Activated CD4-positive, alpha-beta T cell treated with anti-CD3 and anti-CD28 coated beads, Interleukin-2, amount 50 U/mL, for 48 hours (primary cell): ENCODE measurements at places on chromosomes 16 and 17.

DNA sequence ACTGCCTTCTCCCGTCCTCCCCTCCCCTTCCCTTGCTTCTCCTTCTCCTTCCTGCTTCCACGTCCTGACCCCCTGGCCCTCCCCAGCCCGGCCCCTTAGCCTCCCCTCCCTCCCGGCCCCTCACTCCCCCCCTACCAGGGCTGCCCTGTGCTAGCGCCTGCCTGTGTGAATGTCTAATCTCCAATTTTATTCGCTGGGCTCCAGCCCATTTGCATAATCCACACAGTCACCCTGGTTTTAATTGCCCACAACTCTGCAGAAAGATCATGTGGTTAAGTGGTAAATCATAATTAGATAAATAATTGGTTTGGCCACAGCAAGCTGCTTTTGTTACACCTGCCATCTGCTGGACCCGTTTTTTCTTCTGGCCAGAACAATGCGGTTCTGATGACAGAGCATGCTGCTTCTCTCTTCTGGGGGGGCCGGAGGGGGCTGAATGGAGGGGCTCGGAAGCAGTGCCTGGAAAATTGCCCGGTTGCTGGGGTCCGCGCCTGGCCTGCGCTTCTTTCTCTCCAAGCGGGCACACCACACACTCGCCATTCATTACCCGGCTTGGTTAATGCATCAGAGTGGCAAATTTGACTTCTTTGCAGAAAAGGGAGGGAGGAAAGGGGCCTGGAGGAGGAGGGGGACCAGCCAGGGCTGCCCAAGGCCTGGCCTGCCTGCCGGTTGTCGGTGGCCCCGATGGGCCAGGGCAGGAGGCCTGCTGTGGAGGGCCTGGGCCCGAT, 19.5 kb upstream of the GSE1 start:
- DNase-seq: no peak

- DNase-seq: no peak
Measured at GRCh38 chr17:81073967-81074839, 39.3 kb downstream of the BAIAP2 start.

DNA sequence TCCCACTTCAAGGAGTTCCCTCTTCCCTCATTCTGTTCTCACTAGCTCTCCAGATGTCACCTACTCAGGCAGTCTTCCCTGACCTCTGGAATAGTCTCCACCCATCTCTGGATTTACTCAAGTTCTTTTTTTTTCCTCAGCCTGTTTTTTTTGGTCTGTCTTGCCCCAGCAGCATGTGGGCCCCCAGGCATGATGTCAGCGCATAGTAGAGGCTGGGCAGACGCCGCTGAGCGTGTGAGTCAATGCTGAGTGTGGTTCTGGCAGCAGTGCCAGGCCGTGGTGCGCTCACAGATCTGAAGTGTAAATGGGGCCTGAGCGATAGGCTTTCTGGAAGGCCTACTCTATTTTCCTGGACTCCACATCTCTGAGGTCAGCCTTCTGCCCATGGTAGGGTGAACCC, 2.7 kb upstream of the KCNJ18 start:
- no peak for DNase-seq

- DNase-seq: no peak
Measured at GRCh38 chr17:69320210-69320907, 6.6 kb downstream of the ABCA5 start.

- peak; percentile 40 for DNase-seq
Measured at GRCh38 chr17:35087731-35088355, 24.3 kb upstream of the RFFL start.

DNA sequence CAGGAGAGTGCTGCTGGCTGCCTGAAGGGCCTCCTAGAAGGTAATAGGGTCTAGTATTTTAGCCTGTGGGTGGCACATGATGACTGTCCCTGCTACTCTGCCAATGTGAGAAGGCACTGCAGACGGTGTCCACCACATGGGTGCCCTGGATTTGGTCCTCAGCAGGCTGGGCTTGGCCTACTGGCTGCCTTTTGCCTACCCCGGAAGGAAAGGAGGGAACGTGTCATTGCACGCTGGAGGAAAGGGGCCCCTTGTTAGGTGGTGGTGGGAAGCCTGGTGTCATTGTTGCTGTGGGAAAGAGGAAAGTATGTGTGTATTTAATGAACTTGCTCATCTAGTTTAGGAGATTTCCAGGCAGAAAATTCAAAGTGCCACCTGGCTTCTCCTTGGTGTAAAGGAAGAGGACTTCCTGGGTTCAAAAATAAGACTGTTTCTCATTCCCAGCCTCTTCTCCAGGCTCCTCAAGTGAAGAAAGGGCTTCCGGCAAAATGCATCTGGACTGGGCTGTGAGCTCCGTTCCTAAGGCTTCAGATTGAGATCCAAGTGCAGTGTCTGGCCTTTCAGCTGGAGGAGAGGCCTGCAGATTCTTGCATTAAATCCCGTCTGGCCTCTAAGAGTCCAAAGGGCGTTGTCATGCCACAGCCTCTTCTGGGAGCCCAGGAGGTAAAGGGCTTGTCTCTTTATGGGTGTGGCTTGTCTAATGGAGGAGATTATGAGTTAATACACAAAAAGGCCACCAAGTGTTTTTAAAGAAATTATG, 55.1 kb downstream of the RPTOR start:
- peak; percentile 28 for DNase-seq

DNA sequence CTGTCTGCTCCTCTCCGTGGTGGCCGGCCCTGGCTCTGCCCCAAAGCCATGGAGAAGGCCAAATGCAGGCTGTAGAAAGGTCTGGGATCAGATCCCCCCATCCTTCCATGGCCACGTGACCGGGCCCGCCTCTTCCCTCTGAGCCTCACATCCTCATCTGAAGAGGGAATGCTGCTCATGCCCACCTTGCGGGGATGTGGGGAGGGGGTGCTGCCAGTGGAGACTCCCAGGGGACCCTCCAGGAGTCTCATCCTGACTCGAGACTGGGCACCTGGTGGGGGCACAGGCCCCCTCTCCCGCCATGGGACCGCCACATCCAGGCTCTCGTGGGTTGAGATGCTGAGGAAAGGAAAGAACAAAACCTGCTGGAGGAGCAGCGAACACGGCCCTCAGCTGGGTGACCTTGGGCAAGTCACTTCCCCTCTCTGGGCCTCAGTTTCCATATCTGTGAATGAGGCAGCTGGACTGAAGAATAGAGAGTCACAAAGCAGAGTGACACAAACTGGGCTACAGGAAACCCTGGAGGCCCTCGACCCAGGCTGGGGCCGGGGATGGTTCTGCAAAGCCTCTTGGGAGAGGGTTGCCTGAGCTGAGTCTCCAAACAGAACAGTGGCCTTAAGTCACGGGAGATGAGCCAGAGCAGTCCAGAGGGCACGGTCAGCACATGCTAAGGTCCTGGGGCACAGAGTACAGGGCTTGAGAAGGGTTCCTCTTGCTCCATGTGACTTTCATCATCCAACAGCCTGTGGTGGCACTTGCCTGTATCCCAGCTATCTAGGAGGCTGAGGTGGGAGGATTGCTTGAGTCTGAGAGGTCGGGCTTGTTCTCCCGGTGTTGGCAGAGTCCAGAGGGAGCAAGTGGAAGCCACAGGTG, 30.1 kb downstream of the SOCS1 start:
- DNase-seq: no peak

DNA sequence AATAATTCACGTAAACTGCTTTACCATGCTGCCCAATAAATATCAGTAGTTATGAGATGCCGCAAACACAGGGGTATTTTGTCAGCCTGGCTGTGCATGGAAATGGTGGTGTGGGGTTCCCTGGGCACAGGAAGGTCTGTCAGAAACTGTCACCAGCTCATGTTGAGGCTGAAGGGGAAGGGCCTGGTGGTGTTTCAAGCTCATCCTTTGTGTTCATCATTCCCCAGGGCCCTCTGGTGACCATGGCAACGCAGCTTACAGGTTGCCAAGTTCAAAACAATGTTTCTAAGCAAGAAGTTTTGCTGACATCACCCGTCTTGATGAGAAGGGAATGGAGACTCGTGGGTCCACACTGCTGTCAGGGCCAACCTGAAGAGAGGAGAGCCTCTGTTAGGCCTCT, 348.9 kb upstream of the C16orf82 start:
- DNase-seq: no peak

GRCh38 chr17:16977932-16978331, 6.0 kb upstream of the TNFRSF13B start:
- no peak for DNase-seq

DNA sequence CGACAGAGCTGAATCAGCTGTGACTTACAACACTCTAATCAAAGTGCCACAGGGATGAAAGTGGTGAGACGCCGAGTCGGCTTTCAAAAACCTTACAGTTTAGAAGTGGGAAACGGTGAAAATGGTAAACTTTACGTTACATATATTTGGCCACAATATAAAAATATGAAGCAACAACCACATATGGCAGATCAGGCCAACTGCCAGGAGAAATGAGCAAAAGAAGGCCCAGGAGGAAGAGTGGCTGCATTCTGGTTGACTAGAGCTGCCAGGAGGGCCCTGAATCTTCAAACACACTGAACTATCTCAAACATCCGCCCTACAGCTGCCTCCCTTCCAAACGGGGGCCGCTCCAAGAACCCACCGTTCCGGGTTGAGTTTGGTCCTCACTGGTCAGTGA, 56.3 kb downstream of the MRM3 start:
- DNase-seq: no peak

DNA sequence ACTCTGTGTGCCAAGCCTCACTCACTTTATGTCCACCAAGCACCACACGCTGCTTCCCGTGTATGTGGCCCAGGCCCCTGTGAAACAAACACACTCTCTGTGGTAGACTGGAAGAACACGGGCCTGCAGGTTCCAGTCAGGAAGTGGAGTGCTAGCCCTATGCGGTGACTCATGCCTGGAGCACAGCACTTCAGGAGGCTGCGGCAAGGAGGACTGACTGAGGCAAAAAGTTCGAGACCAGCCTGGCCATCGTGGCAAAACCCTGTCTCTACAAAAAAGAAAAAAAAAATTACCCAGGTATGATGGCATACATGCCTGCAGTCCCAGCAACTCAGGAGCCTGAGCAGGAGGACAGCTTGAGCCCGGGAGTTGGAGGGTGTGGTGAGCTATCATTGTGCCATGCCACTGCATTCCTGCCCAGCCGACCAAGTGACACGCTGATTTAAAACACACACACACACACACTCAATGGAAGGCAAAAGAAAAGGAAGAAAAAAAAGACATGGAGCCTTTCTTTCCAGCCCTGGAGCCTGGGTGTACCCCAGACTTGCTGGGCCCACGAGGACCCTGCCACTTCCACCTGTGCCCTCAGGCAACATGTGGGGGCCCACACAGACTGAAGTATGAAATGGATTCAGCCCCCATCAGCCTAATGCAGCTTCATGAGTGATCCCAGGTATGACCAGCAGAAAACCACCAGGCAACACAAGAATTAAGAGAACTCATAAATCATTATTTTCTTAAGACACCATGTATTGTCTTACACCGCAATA, 126.6 kb downstream of the ANKRD11 start:
- DNase-seq: peak; percentile 65

DNA sequence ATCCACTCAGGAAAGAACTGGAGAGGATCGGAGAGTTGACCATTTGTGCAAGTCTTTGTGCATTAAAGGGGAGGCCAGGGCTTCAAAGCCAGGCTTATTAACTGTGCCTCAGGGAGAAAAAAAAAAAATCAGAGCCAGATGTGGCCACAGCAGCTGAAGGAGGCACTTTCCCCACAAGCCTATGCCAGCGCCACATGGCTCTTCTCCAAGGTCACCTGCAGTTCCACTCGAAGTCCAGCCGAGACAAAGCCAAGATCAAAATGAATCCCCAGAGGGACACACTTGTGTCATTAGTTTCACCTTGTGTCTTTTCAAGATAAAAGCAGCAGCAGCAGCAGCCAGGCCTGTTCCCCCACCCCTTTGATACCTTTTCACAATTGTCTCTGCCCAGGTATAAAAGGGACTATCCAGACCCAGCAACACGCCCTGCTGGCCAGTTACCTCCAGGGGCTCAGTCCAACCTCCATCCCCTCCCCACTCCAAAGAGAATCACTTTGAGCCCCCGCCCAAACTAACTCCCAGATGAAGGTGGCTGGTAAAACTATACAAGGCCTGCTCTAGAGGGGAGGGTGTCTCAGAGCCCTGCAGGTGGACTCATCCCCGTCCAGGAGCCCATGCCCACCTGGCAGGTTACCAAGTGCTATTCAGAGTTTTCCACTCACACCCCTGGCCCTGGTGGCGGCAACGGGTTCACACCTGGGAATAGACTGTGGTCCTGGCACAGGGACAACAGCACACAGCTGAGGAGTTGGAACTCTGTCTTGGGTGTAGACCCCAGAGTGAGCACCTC, 29.2 kb downstream of the AXIN2 start:
- DNase-seq: no peak

DNA sequence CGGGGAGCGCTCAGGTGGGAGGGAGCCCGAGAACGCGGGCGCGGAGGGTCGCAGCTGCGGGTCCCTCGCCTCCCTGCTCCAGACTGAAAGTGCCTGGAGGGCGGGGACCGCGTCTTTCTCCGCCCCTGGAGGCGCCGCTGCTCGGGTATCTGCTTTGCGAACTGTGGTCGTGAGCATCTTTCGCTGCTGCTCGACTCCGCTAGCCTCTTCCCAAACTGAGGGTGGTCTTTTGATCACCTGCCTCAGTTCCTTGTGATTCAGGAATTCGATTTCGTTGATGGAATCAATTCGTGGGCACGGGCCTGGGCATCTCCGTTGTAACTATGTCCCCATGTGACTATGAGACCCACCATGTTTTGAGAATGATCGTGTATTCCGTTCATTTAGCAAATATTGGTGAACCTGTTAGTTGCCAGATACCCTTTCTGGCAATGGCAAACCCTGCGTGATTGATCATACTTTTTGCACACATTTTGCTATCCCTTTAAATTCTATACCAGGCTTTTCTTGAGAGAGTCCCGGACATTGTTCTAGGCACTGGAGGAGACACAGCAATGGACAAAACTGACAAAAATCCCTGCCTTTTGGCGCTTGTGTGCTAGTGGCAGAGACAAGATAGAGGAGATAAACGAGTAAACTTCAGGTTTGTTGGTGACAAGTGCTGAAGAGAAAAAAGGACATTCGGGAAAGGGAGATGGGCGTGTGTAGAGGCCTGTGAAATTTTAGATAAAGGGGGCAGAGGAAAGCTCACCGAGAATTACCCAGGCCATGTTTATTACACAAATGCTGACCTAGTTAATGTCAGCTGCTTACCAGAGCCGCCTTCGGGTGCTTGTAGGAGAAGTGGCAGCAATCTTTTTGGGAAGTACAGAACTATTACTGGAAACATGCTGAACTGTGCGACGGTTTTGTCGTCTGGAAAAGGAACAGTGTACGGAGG, 948 bp downstream of the UTP18 start:
- no peak for DNase-seq

DNA sequence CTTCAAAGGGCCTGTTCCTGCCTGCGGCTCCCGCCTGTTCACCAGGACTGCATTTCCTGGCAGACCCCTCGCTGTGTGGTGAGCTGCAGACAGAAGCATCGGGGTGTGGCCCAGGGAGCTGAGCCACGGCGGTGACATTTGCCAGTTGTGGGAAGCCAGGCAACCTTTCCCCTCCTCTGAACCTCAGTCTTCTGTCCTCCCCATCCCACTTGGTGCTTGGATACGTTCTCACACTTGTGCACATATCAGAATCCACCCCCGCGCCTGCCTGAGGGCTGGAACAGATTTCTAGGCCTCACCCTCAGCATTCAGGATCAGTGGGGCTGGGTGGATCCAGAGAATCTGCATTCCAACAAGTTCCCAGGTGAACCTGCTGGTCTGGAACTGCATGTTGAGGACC, 63.5 kb downstream of the CRISPLD2 start:
- DNase-seq: no peak

GRCh38 chr17:75113798-75114551, 4.2 kb downstream of the ARMC7 start:
- DNase-seq: peak; percentile 91
